ENCODE measurements at places on chromosomes 2 and 18. TPM values are rescaled to one million over a fixed set of nuclear protein-coding genes. Genes with fewer than 3 reads are reported as not detected.

DNA sequence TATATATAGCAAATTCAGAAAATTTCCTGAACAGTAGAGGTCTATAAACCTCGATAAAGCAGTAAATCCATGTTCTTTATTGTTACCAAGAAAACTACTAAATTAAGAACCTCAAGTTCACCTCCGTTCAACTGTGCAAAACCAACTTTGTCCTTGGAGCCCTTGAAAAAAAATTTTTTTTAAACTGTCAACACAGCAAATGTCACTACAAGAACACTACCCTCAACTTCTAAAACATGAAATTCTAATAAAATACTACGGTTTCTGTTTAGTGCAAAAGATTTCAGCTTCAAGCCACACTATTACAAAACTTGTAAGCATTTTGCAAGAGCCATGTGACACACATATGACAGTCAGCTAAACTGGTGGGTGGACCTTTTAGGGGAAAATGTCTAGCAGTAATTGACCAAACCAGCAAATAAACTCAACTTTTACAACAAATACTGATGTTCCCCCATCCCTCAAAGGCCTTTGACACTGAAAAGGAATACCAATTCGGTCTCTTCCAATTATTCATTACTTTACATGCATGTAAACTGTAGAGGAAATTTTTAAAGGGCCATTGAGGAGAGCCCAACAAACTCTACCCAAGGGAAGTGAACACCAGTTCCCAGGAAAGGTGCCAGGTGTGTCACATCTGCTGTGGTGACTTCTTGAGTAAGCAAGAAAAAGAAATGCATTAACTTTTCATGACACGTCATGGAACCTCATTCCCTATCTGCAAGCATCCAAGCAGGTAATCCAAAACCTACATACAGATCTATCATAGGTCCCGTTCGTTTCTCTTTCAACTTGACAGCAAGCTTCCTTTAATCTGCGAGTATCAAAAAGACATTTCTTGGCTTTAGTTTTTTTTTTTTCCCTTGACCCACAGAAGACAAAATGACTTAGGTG lies 1.4 kb downstream of the RAB1A start:
- peak; percentile 40 for DNase-seq

Gene AGAP1
- 33.3 TPM for total RNA-seq

Gene ZNF519
- total RNA-seq, result 10.2 TPM

- no peak for DNase-seq
These were observed 52.2 kb downstream of the HNMT start for GRCh38 chr2:138016351-138017087.

Gene TSGA10
- total RNA-seq, result 2.3 TPM

GRCh38 chr2:176479961-176480360 lies 210.7 kb downstream of the MTX2 start:
- no peak for DNase-seq

- DNase-seq, result no peak
These were observed 259.4 kb downstream of the HRH4 start for GRCh38 chr18:24719791-24720190.

DNA sequence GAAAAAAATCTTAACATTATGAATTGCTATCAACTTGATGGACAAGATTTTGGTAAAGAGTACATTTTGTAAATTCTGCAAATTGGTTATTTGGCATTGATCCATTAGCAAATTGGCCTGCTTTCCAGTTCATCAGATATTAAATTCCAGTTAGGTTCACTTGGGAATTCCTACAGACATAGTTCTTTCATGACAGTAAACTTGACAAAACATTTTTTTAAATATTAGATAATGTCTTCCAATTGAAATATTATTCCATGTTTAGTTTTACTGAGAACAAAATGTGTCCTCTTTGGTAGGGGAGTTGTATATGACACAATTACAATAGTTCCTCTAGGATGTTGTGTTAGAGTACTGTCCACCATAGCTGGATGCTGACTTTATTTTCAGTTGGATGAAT lies 141.9 kb downstream of the LCLAT1 start:
- DNase-seq, result no peak

GRCh38 chr2:104678181-104678580 lies 175.7 kb upstream of the POU3F3 start:
- no peak for DNase-seq

DNA sequence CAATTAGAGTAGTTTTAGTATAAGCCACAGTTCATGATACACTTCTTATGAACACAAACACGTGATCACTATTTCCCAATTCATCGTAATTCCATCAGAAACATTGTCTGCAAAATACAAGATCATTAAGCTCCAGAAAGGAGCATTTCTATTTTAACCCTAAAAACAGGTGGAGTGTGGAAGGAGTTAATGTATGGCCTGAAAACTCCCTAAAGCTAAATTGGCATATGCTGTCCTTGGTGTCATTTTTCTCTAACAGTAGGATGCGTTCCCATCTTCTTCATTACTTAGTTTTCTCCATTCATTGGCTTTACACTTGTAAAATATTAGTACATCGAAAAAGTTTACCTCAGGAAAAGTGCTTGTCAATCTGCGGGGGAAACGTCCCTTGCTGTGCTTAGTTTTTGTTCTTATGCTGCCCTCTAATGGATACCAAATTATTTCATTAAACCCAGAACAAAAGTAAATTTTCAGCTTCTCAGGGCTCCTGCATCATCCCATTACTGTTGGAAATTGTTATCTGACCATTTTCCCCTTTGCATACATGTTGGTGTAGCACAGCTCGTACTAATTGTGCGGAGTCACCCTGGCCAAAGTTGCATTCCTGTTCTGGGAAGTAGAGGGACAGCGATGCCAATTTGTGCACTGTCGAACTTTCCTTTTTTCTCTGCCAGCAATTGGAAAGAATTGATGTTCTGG lies 153.4 kb downstream of the GPD2 start:
- no peak for DNase-seq

GRCh38 chr2:176128982-176129796 lies at the start of gene HOXD8:
Gene HOXD8 (plus strand): TSS chr2:176129705. CDS start chr2:176130367, 662 bp downstream.
- peak; percentile 95 for DNase-seq

Gene FSIP2
- 0.81 TPM for total RNA-seq

- DNase-seq, result no peak
These were observed 74.3 kb upstream of the MSTN start for GRCh38 chr2:190136825-190137224.

GRCh38 chr18:34913837-34914661 lies 127.2 kb upstream of the MAPRE2 start:
- DNase-seq, result no peak

GRCh38 chr18:77897606-77898005 lies 648.0 kb downstream of the GALR1 start:
- no peak for DNase-seq

GRCh38 chr2:74067221-74067747 lies 80.4 kb downstream of the BOLA3 start:
- no peak for DNase-seq

Gene WDR7
- 27.3 TPM for total RNA-seq

Gene SLC5A7
- total RNA-seq, result 0.05 TPM

Gene AFF3
- 26.4 TPM for total RNA-seq

Gene GPR55
- total RNA-seq, result 0.14 TPM

Gene NYAP2
- total RNA-seq, result not detected

Gene GPR17
- total RNA-seq, result 0.10 TPM

DNA sequence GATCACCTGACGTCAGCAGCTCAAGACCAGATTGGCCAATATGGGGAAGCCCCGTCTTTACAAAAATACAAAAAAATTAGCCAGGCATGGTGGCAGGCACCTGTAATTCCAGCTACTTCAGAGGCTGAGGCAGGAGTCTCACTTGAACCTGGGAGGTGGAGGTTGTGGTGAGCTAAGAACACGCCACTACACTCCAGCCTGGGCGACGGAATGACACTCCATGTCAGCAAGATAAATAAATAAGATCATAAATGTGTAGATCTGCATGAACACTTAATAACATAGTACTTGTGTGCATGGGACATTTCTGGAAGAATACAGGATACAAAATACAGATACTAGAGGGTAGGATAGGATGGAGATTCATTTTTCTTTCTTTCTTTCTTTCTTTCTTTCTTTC lies 9.1 kb downstream of the EHD3 start:
- no peak for DNase-seq

Gene NEU4
- total RNA-seq, result not detected

Gene PAIP2B
- total RNA-seq, result 3.8 TPM

Gene SGPP2
- not detected for total RNA-seq

GRCh38 chr2:121993682-121994081 lies 238.2 kb downstream of the TSN start:
- no peak for DNase-seq

DNA sequence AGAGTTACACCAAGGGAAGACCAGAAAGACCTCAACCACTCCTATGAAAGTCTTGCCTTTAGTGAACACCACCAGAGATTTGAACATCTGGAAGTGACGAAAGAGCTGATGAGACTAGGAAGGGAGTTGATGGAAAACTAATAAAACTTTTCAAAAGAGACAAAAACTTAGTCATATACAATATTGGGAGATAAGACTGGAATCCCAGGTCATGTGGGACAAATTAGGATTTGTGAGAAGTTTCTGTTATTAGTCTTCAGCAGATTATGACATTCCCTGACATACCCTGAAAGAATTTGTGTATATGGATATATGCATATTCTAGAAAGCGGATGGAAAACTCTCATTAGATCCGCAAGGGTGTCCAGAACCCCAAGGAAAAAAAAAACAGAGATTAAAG lies 145.0 kb upstream of the LTBP1 start:
- DNase-seq, result no peak

- no peak for DNase-seq
These were observed 344.4 kb downstream of the RND3 start for GRCh38 chr2:150143087-150143536.

- DNase-seq, result peak; percentile 84
These were observed 112.4 kb upstream of the RIOK3 start for GRCh38 chr18:23340661-23341060.
